ENCODE measurements at places on chromosomes 6 and 20. TPM values are rescaled to one million over a fixed set of nuclear protein-coding genes. Genes with fewer than 3 reads are reported as not detected.

DNA sequence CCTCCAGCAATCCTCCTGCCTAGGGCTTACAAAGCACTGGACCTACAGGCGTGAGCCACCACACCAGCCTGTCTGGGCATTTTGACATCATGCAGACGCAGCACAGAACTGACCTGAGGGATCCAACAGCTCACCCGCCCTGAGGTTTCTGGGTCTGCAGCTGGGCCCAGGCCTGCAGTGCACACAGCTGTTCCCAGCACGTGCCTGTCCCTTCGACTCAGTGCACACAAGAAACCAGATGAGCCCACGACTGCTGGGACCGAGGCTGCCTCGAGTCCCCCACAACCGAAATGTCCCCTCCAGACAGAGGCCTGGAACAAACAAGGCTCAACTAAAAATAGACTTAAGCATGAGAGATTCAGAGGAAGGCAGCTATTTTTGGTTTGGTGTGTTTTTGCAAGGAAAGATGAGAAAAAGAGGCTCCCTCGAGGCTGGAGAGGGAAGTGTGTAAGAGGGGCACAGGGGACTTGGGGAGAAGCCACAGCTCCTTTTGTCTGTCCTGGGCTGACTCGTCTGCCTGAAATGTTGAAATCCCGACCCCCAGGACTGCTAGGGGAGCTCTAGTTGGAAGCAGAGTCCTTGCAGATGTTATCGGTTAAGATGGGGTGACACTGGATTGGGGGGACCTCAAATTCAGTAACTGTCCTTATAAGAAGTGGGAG, 66.3 kb downstream of the YTHDF1 start:
- no peak for DNase-seq

- DNase-seq = no peak
These were observed 94.8 kb downstream of the STXBP5 start for GRCh38 chr6:147299035-147299434.

The TBXT gene
- total RNA-seq = not detected

GRCh38 chr6:16420337-16420714, 181.9 kb downstream of the GMPR start:
- no peak for DNase-seq

The TRERF1 gene
- 3.3 TPM for total RNA-seq

DNA sequence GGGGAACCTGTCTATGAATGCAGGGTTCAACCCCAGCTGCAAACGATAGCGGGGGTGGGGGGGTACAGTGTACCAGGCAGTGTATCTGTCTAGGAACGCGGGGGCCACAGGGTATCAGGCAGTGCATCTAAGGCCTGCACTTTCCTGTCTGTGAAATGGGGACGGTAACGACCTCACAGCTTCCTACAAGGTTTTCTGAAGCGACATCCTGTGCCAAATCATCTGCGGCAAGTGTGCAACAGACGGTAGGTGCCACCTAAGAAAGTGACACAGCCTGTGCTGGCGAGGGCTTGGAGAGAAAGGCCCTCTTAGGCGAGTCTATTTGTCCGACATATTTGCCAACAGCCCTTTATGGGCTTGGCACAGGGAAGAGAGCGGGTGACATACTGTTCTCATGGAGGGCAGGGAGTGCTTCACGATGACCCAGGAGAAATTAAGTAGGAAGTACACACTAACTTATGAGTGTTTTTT, 3.8 kb downstream of the DIDO1 start:
- DNase-seq = no peak

The PSMB9 gene
- total RNA-seq = 99.3 TPM

The SGK2 gene
- 0.06 TPM for total RNA-seq

DNA sequence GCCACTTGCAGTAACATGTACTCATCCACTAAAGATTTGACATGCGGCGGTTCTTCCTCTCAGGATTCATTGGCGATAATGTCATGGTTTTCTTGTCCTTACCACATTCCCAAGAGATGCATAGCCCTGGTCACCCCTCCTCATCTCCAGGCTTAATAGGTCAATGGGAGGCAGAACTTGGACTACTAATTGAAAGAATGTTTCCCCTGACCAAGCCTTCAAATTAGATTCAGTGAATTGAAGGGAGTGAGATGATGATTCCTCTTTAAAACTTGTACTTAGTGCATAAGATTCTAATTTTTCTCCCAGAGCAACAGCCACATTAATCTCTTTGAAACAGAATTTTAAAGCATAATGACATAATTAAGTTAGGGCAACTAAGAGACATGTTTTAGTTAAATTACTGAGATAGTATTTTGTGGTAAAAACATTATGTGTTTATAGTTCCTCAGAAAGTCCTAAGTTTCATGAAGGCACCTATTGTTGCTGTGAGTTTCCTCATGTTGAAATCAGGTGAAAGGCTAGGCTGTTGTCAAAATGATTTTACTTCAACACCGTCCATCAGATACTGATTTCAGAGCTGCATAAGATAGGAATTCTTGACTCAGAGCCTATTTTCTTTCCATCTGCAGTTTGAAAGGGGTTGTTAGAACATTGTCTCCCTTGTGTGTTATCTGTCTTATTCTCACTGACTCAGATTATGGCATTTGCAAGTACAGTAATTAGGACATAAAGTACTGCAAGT, 48.5 kb downstream of the STK4 start:
- no peak for DNase-seq

DNA sequence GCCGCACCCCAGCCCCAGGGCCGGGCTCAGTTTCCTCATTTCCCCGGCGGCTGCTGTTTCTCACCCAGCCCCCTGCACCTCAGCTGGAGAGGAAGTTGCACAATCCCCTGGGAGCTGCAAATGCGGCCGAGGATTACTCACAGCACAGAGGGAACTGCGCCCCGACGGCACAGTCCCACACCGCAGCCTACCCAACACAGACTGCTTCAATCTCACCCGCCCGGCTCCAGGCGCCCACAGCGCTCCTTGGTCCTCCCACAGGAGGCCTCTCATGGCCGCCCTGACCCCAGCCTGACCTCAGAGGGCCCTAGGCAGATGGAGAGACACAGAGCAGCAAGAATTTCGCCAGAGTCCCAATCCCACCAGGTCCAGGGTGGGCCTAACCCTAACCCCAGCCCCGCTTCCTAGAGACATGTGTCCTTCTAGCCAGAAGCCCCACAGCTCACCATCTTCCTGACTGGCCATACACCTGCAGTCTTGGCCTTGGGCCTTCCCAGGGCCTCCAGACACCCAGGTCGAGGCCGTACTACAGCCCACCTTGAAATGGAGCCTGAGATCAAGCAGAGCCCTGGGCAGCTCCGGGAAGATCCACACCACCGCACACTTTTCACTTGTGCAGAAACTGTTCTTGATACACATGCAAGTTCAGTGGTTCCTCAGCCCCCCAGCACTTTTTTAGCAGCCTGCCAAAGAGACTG, 11.7 kb downstream of the TFEB start:
- DNase-seq = peak; percentile 93

GRCh38 chr20:48657426-48658197, 170.2 kb downstream of the PREX1 start:
- peak; percentile 73 for DNase-seq

GRCh38 chr6:89555806-89556205, 82.7 kb downstream of the LYRM2 start:
- no peak for DNase-seq

- DNase-seq = no peak
These were observed 142.5 kb upstream of the ID4 start for GRCh38 chr6:19694697-19695096.

DNA sequence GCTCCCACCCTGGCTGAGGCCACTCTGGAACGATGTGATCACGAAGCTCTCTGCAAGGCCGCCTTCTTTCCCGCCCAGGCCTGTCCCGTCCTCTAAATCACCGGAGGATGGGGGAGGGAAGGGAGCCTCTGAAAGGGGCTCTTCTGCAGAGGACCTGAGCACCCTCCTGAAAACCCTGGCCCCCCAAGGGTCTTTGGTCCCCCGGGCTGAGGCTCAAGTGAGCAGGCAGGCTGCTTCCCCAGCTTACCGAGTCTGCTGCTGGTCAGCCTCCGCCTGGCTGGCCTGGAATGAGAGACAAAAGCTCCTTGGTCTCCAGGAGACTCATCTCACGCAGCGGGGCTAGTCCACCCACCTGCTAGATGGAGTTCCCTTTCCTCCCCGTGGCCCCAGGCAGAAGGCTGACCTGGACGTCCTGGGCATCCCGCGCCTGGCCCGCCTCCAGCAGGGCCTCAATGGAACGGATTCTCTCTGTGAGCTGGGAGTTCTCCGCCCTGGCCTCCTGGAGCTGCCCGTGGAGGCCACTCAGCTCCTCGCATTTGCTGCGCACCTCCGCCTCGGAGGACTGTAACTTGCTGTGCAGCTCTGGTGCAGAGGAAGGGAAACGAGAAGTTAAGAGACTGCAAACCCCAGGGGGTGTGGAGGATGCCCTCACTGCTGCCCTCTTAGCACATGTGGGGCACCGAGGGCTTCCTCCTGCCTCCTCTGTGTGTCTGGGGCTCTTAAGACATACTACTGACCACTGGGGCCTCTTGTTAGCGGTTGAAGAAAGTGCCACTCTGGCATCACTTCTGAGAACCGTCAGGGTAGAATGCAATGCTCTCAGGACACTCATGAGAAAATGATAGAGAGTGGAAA, 54.7 kb downstream of the RRBP1 start:
- DNase-seq = no peak

DNA sequence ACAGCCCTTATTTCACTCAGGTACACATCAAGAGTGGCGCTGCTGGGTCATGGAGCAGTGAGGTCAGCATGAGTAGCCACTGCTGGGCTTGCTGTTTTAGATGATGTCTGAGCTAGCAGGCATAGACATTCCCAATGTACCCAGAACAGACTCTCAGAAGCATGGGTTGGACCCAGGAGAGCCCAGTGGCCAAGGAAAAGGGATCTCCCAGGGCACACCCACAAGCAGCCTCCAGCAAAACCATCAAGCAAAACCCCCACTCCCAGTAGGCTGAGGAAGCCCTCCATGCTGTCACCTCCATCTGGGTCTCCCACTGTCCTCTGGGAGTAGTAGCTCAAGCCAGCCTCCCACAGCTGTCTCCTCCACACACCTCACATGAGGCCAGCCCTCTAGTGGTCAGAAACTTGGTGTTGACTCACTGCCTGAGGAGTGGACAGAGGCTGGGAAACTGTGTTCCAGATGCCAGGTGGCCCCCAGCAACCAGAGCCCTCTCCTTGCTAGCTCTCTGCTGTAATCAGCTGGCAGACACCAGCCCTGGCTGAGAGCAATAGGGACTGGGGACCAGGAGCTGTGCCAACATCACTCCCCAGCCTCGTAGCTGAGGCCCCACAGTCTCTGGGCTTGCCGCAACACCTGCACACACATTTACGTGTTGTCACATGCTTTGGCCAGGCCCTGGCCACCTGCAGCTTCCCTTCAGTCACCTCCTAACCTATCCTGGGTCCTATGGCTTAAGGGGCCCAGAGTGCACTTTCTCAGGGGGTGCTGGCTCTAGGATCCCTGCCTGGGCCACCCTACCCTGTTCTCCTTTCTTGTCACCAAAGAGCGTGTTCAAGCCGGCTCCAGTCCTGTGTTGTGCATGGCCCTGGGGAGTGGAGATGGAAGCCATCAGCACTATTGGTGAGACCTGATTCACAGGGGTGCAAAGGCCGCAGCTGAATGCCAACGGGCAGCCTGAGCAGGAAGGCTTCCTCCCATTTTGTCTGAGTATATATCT, 1.9 kb upstream of the AP5S1 start:
- DNase-seq = peak; percentile 80

The ABHD16B gene
- not detected for total RNA-seq

The NHLRC1 gene
- total RNA-seq = 2.6 TPM

The IRF4 gene
- not detected for total RNA-seq

DNA sequence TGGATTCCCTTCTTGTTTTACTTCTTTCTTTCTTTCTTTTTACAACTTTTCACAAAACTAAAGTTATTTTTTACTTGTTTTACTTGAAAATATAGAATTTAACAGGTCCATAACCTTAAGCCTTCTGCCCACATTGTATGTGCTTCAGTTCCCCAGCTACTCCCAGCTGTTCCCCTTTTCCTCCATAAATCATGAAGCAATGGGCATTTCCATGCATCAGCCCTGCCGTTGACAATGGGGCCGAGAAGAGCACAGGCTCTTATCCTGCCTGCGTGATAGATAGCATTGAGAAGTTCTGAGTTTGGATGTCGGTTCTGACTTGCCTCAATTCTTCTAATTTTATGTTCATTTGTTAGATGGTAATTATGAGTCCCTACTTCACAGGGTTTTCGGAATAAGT, 583.8 kb downstream of the CDH26 start:
- no peak for DNase-seq

The OR2B6 gene
- not detected for total RNA-seq

DNA sequence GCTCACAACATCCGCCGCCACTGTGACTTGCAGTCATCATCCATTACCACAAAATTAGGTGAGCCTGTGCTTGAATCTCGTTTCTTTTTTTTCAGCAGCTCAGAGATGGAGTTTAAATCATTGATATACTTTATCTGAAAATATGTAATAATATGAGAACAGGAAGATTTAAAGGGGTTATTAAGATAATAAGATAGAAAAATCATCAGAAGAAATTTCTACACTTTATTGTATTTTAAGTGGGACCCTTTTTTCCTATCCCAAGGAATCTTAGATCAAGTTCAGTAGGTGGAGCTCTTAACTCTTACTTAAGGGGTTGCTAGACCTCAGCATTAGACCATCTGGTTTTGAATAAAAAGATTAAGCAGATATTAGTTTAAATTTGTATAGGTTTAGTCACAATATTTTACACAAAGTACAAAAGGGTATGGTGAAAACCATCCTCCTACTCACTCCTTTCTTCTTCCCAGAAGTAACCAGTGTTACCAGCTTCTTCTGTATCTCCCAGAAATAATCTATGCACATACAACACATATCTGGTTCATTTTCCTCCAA, 9.4 kb upstream of the NCOA7 start:
- peak; percentile 65 for DNase-seq

GRCh38 chr6:27295301-27296079, 16.6 kb downstream of the POM121L2 start:
- DNase-seq = peak; percentile 91

GRCh38 chr20:8811801-8812594, 256.9 kb upstream of the PLCB4 start:
- DNase-seq = no peak

DNA sequence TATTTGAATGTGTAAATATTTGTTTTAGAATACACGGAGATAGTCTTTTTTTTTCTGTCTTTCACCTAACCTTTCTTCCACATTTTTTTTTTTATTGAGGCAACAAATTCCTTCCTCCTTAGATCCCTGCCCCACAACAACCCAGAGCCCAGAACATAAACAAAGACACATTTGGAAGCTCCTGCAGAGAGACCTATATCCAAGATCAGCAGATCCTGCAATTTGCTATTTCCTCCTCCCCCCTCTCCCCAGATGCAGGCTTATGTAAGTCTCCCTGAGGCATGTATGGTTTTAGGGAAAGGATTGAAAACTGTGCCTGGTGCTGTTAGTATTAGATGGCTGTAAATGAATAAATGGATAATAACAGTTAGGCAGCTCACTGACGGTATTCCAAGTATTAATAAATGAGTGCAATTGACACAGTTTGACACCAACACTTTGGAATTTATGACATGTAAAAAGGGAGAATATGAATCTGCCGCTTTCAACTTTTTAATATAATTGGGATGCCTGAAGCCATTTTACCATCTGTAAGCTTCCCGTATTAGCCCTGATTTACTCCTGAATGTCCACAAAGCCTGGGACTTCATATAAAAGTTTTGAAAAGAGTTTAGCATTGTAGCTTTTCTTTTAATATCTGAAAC, 608.3 kb upstream of the CITED2 start:
- peak; percentile 22 for DNase-seq

The RAET1L gene
- total RNA-seq = 0.36 TPM
